ENCODE measurements at places on chromosomes 6 and 20. TPM values are rescaled to one million over a fixed set of nuclear protein-coding genes. Genes with fewer than 3 reads are reported as not detected.

The MEI4 gene
- not detected for total RNA-seq

The KCNQ2 gene
- total RNA-seq = not detected

The TULP1 gene
- total RNA-seq = not detected

The PLAGL2 gene
- total RNA-seq = 14.6 TPM

The CAP2 gene
- total RNA-seq = 18.0 TPM

The AGPAT4 gene
- total RNA-seq = 15.2 TPM

Data from endothelial cell of umbilical vein (primary cell).